ENCODE measurements at places on chromosomes 7 and 10.

- no peak for DNase-seq
Observed at GRCh38 chr7:53358269-53358668, 322.8 kb downstream of the POM121L12 start.

- no peak for DNase-seq
Observed at GRCh38 chr10:69415951-69416350, 767 bp downstream of the TACR2 start.

GRCh38 chr7:5691606-5692005, 89.9 kb downstream of the RNF216 start:
- DNase-seq = no peak

GRCh38 chr7:21828841-21829240, 116.9 kb downstream of the CDCA7L start:
- no peak for DNase-seq

DNA sequence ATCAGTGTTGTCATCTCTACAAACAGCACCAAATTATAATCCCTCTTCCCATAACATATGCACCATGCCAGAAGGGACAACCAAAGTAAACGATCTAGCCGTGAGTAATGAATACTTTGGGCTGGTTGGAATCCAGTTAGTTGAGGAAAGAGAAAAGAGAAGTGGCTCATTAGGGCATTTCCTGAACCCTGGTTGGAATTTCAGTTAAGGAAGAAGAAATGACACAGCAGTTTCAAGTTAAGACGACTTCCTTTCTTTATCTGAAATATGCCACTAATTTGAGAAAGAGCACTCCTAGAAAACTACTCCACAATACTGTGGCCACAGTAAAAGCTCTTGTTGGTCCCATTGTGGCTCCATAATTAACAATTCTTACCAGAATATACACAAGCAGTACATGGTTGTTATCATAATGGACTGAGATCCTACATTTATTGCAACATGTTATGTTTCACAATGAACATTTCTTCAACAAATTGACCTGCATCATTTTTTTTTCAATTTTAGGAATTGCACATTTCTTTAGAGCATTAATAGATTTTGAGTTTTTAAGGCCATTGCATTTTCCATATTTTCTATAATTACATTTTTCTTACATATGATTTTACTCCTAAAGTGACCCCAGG, at the start of gene TFEC:
TSS of gene TFEC (minus strand) at position 113 of the 626 bp plus-strand sequence. CDS start 46,322 bp downstream, outside the sequence.
- no peak for DNase-seq

DNA sequence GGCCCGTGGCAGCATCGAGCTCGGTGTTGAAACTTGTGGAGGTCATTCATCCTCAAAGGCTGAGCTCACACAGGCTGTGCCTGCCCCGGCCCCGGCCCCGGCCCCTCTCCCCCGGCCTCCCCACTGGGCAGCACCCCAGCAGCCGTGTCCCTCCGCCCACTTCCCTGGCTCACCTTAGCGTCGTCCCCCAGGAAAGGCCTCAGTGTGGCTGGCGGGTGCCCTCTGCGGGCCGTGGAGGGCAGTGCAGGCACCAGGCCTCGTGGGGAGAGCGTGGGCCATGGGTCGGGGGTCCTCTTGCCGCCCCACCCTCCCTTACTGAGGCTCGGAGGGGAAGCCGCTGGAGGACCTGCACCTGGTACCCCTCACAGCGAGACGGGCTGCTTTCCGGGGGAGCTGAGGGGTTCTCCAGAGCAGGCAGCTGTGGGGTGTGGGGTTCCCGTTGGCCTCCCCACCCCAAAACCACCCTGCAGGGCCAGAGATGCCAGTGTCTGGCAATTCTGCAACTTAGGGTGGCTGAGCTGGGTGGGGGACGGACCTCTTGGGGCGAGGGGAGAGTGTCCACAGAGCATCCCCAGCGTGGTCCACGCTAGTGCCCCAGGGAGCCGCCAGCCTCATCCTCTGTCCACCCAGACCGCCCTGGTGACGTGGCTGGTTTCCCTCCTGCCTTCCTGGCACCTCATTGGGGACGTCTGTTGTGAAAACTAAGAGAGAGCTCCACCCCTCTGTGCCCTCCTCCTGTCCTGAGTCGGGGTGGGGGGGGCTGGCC, 44.2 kb upstream of the DPYSL4 start:
- no peak for DNase-seq

- no peak for DNase-seq
Observed at GRCh38 chr7:38428041-38428440, 154.6 kb upstream of the TARP start.

DNA sequence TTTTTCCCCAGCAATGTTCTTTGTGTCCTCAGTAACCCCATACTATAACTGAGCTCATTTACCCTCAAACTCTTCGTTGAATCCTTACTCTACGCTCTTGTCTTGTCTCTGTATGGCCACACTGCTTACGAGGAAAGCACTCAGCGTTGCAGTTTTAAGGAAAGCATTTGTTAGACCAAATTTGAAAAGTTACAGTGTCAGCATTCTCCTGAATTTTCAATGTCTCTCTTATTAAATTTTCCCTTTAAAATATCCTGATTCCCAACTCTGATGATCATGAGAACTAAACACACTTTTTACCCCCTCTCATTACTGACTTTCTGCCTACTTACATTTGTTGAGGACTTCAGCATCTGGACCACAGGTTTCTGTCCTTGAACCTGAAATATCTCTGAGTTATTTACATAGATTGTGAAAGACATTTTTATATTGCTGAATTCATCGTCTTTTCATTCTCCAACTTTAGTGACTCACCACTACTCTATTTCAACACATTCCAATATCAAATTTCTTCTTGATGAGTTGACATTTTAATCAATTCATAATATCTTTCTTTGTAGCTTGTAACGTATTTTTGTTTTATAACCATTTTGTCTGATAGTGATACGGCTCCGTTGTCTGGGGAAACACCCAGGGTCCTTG, 19.8 kb upstream of the VWDE start:
- DNase-seq = peak; percentile 54

DNA sequence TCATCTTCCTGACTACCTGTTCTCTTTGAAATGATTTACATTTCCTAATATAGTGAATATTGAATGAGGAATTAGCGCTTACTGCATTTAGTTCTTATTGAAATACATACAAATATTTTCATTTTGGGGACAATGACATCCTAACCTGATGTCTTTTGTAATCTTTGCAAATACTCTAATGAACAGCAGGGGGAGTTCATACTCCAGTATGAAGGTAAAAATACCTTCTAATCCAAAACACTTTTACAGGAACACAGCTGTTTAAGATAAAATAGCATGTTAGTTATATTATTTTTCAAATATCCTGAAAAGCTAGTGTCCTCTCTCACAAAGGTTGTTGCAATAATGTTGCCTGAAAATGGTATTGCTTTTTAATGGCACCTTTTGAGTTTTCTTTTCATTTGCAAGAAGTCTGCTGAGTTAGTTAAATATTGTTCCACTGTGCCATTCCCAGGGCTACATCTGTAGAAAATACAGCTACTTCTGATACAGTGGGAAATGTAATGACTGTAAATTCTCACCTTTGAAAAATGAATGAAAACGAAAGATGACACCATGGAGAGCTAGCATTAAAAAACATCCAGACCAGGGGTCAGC, 400.0 kb downstream of the PHF14 start:
- DNase-seq = peak; percentile 6

GRCh38 chr7:117478836-117479224, 995 bp upstream of the CFTR start:
- DNase-seq = no peak

DNA sequence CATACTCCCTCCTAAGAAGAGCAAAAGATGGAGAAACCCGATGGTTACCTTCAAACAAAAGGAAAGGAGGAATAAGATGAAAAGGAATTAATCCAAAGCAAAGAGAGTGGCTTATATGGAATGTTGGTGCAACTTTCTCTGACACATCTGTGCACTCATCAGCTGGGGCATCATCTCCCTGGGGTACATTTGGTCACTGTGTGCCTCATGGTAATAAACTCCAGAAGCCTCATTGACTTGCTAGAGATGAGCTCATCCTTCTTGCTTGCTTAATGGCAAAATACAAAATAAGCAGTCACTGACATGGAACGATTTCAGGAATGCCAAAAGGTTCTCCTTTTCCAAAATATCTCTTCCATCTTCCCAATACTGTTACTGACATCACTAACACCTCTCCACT, 22.5 kb downstream of the CAV1 start:
- DNase-seq = no peak

DNA sequence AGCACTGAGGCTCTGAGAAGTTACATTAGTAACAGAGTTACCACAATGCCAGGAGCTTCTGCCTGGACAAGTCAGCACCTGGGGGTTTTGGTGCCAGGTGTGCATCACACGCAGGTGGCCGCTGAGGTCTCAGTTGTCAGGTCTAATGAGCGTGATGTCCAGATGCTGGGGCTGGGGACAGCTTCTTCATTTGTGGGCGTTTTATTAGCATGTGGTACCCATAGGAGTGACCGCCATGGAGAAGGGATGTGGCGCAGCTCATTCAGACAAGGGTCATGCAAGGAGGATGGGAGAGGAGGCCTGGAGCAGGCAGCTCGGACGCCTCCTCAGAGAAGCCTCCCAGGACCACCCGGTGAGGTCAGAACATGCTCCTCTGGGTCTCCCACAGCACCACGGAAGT, 27.8 kb downstream of the FAM241B start:
- no peak for DNase-seq

GRCh38 chr7:80107278-80107677, 27.4 kb upstream of the GNAI1 start:
- DNase-seq = no peak
